ENCODE measurements at places on chromosomes 6 and 20. TPM values are rescaled to one million over a fixed set of nuclear protein-coding genes. Genes with fewer than 3 reads are reported as not detected.

Gene PPP1R16B
- total RNA-seq = 6.3 TPM

DNA sequence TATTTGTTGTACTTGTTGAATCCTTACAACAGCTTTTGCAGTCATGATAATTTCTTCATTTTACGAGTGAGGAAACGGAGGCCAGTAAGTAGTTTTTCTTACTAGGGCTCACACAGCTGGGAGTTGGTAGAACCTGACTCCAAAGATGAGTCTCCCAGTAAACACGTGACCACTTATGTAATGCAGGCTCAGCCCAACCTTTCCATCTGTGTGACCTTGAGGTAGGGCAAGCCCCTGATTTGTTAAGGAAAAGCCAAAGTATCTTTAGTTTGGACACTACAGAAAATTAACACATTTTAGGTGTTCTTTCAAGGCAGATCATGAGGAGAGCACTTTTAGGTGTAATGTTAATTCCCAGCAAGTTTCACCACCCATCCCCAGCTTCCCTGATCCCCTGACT is 111.3 kb downstream of the LRRC1 start:
- no peaks in the 10 kb centered on the region for H3K27me3 ChIP-seq
- peaks cover 19% of the 10 kb centered on the region for H3K36me3 ChIP-seq
- DNase-seq = no peak
- no peak overlapping the region for H3K27ac ChIP-seq
- H3K4me1 ChIP-seq = peaks cover 8% of the 10 kb centered on the region

Gene CCN6
- total RNA-seq = not detected

DNA sequence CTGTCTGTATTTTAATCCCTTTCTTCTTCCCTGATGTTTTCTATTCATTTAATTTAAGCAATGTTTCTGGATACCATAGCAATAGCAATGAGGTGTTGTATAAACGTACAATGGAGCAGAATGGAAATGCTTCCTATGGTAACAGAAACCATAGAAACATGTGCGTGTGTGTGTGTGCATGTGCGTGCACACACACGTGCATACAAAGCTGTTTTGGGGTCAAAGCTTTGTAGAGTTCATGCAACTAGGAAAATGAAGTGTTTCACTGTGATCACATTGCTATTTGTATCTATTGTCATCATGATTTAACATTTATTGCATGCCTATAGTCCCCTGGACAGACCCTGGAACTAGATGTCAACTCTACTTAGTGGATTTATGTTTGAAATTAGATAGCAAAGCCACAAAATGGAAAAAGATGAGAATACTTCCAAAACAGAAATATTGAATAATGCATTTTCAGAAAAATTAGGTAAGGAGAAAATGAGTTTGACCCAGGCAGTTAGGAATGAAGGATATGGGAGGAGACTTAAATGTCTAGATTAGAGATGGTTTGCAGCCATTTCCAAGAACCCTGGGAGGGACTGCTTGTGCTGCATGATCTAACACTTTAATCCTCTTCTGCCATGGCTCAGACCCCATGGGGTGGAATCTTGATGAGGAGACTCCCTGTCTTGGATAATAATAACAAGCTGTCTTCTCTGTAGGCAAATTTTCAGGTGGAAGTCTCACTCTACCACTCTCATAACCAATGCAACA is 124.4 kb downstream of the TRMT11 start:
- DNase-seq = no peak
- H3K27ac ChIP-seq = no peak overlapping the region
- H3K4me1 ChIP-seq = no peaks in the 10 kb centered on the region
- H3K4me3 ChIP-seq = no peak overlapping the region
- peaks cover 97% of the 10 kb centered on the region for H3K27me3 ChIP-seq
- peaks cover 5% of the 10 kb centered on the region for H3K36me3 ChIP-seq

- no peaks in the 10 kb centered on the region for H3K27me3 ChIP-seq
- peak overlapping the region; percentile 53 for H3K27ac ChIP-seq
- H3K4me1 ChIP-seq = peaks cover 30% of the 10 kb centered on the region
These were observed 41.6 kb upstream of the IYD start for GRCh38 chr6:150327117-150327774.

- no peaks in the 10 kb centered on the region for H3K27me3 ChIP-seq
- no peak for DNase-seq
- H3K4me1 ChIP-seq = no peaks in the 10 kb centered on the region
These were observed 118.5 kb upstream of the JAG1 start for GRCh38 chr20:10792291-10792690.

Gene ARMC12
- not detected for total RNA-seq

DNA sequence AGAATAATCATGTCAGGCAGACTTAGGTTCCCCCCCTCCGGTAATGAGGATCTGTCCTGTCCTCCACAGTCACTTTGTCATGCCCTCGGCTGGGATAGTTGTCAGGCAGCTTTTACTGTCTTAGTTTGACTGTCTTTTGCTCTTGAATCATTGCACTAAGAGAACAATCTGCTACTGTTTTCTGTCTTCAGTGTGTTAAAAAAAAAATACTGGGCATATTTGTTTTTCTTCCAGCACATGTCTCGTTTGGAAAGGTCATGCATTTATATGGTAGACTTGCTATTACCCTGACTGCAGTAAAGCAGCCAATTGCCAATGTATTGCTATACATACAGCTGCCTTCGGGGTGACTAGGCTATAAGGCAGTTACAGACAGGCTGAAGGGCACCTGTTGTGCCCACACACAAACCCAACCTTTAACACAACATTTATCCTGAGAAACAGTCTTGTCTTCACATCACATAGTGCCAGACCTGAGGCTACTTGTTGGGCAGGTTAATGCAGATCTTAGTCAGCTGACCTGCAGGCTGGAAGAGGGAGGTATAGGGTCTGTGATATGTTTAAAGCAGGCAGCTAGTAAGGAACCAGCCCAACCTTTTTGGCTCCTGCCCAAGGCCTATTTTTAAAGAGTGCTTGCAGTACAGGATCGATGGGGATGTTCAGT is 26.7 kb downstream of the ARFGEF3 start:
- no peak overlapping the region for H3K4me3 ChIP-seq
- H3K27ac ChIP-seq = no peak overlapping the region
- no peaks in the 10 kb centered on the region for H3K27me3 ChIP-seq
- H3K36me3 ChIP-seq = no peaks in the 10 kb centered on the region
- H3K4me1 ChIP-seq = no peaks in the 10 kb centered on the region

Gene PTGIS
- 26.3 TPM for total RNA-seq

DNA sequence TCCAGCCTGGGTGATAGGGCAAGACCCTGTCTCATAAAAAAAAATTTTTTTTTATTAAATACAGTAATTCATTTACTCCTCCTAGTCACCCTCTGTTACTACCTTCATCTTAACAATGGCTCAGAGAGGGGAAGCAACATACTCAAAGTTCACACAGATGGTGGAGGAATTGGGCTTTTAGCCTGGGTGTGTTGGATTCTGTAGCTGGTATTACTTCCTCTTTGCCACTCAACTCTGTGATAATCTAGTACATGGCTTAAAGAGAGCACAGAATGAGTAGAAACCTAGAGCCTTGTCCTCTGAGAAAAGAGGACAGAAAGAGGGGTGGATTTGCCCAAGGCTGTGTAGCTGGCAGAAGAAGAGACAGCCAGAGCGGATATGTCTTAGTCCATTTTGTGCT is 96.6 kb downstream of the DLGAP4 start:
- H3K4me3 ChIP-seq = no peak overlapping the region
- no peaks in the 10 kb centered on the region for H3K36me3 ChIP-seq
- H3K27ac ChIP-seq = no peak overlapping the region
- no peaks in the 10 kb centered on the region for H3K4me1 ChIP-seq
- DNase-seq = no peak
- H3K27me3 ChIP-seq = peaks cover 78% of the 10 kb centered on the region

Measured in left ventricle myocardium inferior (tissue), 1 donor.